ENCODE measurements at places on chromosomes 16 and 17.

GRCh38 chr17:57313097-57313835, 56.9 kb downstream of the MSI2 start:
- DNase-seq, result no peak

- no peak for DNase-seq
Measured at GRCh38 chr17:57601143-57601735, 143.9 kb downstream of the CCDC182 start.

DNA sequence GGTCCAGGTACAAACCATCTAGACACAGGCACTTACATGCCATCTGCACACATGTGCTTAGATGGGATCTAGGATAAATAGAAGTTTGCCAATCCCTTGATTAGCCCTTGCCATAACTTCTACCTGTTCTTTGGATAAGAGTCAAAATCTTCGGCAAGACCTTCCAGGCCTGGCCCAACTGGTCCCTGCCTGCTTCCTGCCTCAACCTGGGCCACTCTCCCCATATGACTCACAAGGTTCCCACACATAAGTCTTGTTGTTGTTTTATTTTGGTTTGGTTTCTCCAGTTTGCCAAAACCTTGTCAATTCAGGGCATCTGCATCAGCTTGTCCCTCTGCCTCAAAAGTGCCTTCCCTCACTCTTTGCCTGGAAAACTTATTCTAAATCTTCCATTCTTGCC, 95.3 kb upstream of the XYLT1 start:
- DNase-seq, result no peak

- no peak for DNase-seq
Measured at GRCh38 chr17:7945651-7946050, 13.6 kb downstream of the CNTROB start.

DNA sequence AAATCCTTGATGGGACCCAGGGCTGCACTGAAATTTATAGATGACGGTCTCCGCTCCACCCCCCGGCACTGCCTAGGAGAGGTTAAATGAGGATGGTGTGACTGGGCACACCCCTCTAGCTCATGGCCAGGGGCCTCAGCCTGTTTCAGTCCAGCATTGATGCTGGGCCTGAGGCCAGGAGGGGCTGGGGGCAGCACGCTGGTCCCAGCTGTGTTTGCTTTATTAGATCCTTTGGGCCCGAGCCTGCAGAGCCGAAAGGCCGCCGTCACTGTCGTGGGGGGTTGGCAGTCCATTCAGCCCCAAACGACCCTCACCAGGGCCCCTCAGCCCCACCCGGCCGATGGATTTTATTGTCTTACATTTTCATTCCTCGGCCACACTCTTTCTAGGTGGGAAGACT, 10.8 kb upstream of the DOK4 start:
- DNase-seq, result no peak

GRCh38 chr16:81333356-81333755, 18.6 kb downstream of the GAN start:
- DNase-seq, result no peak

DNA sequence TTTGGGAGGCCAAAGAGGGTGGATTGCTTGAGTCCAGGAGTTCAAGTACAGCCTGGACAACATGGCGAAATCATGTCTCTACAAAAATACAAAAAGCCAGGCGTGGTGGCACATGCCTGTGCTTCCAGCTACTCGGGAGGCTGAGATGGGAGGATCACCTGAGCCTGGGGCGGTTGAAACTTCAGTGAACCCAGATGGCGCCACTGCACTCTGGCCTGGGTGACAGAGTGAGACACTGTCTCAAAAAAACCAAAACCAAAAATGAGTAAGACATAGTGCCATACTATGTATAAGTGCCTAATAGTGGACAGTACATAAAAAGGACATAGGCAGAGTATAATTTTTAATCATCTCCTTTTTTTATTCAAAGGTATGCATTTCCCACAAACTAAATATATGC, 4.0 kb downstream of the CTC1 start:
- DNase-seq, result peak; percentile 22

GRCh38 chr17:43015579-43015978, 6.6 kb downstream of the VAT1 start:
- DNase-seq, result no peak

DNA sequence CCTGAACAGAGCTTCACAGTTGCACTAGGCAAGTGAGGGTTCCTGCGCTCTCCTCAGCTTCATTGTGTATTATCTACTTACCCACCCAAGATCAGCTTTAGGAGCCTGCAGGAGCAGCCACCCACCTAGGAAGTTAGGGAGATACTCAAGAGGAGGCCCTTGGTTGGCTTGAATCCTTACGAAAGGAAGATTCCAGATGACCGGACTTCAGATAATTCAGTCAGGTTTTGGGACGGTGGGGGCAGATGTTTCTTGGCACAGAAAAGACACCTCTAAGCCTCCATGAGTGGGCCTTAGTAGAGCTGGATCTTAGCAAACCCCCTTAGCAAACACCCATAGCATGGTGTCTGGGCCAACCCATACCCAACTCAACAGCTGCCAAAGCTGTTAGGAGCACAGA, 2.4 kb upstream of the CBFB start:
- no peak for DNase-seq

GRCh38 chr17:75906143-75906884, 1.6 kb upstream of the MRPL38 start:
- DNase-seq, result no peak

DNA sequence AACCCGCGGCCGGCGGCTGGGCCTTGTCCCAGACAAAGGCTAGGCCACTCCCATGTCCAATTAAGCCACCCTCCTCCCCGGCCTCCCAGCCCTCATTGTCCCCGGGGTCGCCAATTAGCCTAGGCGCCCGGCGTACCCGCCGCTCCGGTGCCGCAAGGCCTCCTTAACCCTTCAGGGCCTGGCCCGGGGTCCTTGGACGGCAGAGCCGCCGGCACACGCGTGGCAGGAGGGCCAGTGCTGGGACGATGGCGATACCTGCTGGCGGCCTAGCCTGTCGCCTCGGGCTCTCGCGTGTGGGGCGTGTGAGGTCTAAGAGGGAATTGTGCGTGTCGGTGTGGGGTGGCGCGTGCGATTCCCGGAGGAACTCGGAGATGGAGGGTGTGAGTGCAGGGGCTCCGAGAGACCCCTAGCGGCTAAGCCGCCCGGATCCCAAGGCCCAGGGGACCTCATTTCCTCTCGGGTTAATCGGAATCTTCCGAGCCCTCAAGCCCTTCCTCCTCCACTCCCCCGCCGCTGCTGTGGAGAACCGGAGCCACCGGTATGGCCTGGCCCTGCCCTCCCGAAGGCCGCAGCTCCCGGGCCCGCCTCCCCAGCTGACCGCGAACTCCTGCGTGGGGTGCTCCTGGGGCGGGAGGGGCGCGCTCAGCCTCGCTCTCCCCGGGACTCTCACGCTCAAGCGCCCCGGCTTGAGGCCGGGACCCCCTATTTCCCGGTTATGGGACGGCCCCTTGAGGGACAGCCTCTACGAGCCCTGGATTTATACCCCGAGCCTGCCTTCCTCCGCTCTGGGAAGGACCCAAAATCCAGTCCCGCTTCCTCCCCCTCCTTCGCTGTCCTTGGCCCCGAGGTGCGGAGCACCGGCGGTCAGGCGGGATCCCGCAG, 11.9 kb downstream of the TBX2 start:
- DNase-seq, result no peak

- no peak for DNase-seq
Measured at GRCh38 chr16:69935278-69935711, 15.8 kb upstream of the CLEC18A start.

DNA sequence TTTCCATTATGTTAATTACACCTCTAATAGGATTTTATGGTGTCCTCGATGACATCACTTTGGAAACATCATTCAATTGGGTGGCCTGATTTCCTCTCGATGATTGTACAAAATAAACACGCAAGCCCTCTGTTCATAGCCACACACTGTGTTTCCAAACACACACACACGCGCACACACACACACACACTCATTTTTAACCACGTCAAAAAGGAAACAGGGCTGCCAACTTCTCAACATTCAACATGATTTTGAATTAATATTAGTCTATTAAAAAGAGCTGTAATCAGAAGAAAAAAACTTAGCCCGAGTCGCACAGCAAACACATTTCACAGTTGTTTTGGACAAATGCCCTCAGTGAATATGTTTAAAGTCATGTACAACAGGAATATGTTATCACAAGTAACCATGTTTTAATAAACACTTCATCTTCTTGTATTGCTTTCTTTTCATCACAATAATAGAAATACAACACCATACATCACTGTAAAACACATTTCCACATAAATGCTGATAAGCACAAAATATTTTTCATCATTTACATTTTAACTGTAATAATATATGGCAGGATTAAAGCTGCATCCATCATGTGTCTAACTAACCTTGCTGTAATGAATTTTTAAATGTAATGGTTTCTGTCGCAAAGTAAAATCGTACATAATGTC, 219.1 kb upstream of the IRX3 start:
- DNase-seq, result no peak

GRCh38 chr16:61926766-61927165, 109.5 kb downstream of the CDH8 start:
- no peak for DNase-seq

GRCh38 chr17:63150490-63150889, 184.5 kb downstream of the TANC2 start:
- no peak for DNase-seq

DNA sequence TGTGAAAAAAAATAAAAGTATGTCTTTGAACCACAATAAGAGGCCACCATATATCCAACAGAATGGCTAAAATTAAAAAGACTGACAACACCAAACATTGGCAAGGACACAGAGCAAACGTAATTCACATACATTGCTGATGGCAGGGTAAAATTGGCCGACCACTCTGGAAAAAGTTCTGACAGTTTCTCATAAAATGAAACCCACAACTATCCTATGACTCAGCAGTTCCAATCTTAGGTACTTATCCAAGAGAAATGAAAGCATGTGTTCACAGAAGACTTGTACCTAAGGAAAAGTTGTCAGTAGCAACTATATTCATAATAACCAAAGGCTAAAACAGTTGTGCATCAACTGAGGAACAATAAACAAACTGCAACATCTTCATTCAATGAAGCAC, 357.3 kb upstream of the XYLT1 start:
- DNase-seq, result no peak

- DNase-seq, result no peak
Measured at GRCh38 chr16:73886426-73886825, 410.2 kb upstream of the PSMD7 start.

- DNase-seq, result peak; percentile 77
Measured at GRCh38 chr16:1002399-1003166, 21.0 kb downstream of the SOX8 start.

- DNase-seq, result no peak
Measured at GRCh38 chr17:18981642-18982424, 22.7 kb downstream of the FAM83G start.

- no peak for DNase-seq
Measured at GRCh38 chr17:18037486-18037885, 1.5 kb downstream of the ATPAF2 start.

DNA sequence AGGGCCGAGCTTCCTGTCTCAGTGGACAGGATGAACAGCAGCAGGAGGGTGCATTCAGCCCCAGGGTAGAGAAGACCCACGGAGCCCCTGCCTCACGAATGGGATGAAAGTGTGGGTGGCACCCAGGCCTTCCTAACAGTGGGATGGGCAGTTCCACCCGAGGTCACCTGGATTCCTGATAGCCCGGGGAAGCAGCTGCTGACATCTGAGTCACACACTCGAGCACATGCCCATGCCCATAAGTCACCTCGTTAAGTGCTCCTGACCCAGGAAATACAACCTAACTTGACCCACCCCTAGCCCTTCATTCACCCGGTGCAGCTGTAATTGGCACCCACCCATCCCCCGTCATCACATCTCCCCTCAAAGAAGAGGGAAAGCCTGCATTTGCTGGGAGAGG, 85.3 kb upstream of the FOXF1 start:
- DNase-seq, result no peak

- no peak for DNase-seq
Measured at GRCh38 chr16:74991593-74992403, 6.9 kb upstream of the WDR59 start.

DNA sequence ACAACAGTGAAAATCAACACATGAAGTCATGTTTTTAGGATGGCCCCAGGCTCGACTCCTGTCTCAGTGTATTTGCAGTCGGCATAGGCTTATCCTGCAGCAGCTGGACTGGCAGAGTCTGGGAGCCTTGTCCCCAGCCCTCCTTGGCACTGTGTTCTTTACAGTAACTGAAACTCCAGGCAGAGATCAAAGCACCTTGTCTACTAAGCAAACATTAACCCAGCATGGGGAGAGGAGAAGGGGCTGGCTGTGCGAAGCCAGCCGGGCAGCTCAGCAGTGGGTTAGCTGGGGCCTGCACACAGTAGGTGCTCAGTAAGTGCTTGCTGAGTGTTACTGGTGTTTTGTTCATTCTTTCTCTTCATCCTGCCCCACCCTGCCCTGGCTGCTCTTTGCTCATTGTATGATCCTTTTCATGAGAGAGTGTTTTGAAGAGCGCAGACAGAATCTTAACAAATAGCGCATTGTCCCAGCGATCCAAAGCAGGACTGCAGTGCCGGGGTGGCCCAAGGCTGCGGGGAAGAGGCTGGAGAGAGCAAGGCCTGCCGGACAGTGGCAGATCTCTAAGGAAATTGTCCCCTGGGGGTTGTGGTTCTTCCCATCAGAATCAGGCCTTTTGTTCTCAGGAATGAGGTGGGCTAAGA, 23.5 kb upstream of the ITGB4 start:
- DNase-seq, result no peak

DNA sequence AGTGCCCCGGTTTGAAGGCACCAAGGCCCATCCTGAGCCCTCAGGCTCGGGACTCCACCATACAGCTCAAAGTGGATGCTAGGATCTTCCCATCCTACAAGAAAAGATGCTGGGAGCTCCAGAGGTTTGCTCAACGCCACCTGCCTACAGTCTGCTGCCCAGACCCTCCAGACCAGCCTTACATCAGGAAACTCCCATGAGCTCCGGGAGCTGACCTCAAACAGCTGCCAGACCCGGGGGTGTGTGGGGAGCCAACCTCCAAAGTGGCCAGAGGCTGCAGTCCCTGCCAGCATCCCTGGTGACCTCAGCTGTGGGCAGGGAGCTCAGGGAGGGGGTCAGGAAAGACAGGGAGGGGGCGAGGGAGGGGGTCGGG, 43.8 kb downstream of the C16orf82 start:
- no peak for DNase-seq

- DNase-seq, result no peak
Measured at GRCh38 chr17:5819921-5820685, 235.8 kb upstream of the NLRP1 start.

DNA sequence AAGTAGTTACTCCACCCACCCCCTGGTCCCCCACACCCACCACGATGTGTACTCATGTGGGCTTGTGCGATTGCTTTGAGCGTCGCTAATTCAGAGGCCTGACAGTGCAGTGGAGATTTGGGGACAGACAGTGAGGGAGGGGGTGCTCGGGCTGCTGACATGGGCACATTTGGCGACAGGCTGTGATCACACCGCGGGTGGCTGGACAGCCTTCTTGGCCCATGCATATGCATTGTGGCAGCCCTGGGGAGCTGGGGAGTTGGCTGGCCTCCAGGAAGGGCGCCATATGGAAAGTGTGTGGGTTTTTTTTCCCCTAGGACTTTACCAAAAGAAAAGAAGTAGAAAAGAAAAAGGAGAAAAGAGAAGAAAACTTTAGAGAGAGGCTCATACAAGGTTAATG, 275.5 kb upstream of the N4BP1 start:
- no peak for DNase-seq

DNA sequence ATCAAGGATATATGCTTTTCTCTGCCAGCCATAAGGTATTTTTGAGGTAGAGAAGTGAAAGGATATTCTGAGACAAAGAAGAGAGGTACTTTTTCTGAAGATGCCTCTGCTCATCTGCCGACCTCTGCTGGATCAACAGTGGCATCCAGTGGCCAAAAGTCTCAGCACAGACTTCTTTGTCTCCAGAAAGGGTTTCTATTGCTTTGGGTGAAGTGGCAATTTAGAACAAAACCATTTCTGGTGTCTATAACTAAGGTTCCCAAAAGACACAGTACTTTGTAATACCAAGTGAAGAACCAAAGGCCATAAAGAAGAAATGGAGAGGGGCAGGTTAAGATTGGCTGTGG, 155.2 kb upstream of the C17orf78 start:
- DNase-seq, result peak; percentile 5

Measured in CD4-positive, alpha-beta T cell (primary cell).